ENCODE measurements at places on chromosomes 12 and 14.
A peak's percentile ranks its signal among the peaks of the same experiment; 100 is the strongest.

DNA sequence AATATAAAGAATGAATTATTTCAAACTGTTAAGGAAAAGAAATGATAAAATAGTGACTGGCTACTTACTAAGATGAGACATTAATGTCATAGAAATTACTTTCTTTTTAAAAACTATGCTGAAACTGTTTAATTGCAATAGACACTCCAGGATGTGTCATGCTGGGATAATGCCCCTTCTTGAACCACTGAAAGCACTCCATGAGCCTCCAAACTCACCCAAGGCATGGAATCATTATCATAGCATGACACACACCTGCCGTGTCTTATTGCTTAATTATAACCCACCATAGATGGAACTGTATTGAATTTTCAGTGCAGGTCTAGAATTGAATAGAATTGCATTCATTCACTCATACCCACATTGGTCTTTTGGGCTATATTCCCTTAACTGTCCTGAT is 4.3 kb downstream of the MBIP start:
- DNase-seq: peak; percentile 96

DNA sequence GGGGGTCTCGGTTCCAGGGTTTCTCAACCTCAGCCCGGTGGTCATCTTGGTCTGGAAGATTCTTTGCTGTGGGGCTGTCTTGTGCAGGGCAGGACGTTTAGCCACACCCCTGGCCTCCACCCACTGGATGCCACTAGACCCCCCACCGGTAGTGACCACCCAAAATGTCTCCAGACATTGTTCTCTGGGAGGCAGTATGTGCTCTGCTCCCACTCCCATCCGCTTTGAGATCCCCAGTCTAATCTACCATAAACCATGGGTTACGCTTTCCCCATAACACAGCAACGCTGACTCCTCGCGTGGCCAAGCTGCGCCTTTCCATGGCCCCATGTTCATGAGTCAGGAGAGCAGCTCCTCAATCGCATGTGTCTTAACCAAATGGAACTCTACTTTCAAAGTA is 155.8 kb downstream of the RIMBP2 start:
- no peak for DNase-seq

DNA sequence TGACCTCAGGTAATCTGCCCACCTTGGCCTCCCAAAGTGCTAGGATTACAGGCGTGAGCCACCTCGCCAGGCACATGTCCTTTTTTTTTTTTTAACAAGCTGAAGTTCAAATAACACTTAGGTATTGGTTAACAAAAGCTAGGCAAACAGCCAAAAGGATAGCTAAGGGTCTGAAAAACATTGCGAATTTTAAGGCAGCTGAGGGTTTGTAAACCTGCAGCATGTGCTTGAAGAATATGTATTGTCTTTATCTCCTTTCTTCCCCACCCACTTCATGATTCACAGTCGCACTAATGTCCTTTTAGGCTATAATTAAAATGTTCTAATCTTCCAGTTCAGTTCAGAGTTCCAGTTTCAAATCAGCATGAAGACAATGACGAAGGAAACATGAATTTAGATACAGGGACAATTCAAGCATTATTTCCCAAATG is 30.1 kb upstream of the CERS5 start:
- DNase-seq: peak; percentile 56

DNA sequence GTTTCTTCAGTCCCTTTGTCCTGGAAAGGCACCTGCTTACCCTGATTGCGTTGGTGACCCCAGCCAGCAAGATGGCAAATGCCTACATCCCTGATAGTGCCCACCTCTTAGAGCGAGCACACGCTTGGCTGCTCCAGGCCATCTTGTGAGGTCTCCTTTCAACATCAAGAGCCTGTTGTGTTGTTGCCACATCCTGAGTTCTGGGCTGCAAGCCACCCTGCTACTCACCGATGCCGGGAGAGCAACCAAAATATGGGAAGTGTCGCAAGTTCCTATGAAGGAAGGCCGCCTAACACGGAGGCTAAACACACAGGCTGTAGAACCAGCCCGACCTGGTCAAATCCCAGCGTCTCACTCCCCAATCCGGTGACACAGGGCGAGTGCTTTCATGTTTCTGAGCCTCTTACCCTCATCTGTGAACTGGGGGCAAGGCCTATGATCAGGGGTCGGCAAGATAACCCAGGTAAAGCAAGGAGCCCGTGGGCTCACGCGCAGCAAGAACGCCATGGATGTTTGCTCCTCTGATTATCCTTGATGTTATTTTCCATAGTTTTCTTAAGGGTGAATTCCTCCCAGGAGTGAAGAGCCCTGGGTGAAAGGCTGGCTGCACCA is 98.4 kb downstream of the LGMN start:
- DNase-seq: no peak

DNA sequence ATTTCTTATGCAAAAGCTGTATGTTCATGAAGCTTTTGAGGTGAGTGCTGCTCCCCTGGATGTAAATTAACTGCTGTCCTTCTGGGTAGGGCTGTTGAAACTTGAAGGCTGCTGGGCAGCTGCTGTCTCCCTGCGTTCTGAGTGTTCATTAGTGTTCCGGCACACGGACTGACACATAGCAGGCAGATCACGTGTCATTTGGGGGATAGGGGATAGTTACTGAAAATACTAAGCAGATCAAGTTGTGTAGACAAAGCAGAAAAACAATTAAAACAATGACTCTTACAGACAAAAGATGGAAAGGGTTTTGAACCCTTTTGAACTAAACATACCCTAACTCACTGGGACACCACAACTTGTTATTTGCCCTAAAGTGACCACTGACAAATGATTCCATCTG is 82.5 kb downstream of the PRICKLE1 start:
- peak; percentile 74 for DNase-seq

DNA sequence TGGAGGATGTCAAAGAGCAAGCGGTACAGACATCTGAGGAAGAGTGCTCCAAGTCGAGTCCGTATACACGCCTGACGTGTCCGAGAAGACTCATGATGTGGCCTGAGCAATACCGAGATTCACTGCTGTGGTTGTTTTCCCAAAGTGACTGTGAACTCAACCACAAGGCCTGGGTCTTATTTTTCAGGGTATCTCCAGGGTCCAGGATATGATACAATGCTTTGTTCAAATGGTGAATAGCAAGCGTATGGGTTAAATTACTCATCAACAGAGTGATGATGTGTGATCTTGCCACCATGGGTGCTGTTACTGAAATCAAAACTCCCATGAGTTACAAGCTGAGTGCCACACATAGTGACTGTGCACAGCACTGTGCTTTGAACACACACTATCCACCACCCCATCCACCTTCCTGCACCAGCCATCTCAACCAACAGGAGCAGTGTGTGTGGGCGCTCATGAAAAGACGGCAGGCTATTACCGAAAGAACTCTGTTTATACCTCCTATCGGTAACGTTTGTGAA is 109.6 kb downstream of the BCAT1 start:
- DNase-seq: no peak

DNA sequence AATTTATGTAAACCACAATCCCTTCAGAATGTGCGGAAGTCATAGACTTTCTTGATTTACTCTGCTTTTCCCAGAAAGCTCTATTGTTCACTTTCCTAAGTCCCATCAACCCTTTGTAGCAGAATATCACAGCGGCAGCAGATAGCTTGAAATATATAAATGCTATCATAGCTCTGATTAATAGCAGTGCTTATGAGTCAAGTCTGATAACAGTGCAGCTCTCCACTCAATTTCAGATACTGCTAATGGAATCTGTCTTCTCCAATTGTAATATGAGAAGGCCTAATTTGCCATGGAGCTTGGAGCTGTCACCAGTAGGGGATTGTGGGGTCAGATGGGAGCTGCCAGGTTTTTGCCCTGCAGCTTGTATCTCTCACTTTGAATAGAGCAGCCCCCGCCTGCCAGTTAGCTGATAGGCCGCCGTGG is 10.9 kb downstream of the TMEM260 start:
- DNase-seq: peak; percentile 95

GRCh38 chr14:98954349-98955000 is 317.5 kb downstream of the BCL11B start:
- no peak for DNase-seq

DNA sequence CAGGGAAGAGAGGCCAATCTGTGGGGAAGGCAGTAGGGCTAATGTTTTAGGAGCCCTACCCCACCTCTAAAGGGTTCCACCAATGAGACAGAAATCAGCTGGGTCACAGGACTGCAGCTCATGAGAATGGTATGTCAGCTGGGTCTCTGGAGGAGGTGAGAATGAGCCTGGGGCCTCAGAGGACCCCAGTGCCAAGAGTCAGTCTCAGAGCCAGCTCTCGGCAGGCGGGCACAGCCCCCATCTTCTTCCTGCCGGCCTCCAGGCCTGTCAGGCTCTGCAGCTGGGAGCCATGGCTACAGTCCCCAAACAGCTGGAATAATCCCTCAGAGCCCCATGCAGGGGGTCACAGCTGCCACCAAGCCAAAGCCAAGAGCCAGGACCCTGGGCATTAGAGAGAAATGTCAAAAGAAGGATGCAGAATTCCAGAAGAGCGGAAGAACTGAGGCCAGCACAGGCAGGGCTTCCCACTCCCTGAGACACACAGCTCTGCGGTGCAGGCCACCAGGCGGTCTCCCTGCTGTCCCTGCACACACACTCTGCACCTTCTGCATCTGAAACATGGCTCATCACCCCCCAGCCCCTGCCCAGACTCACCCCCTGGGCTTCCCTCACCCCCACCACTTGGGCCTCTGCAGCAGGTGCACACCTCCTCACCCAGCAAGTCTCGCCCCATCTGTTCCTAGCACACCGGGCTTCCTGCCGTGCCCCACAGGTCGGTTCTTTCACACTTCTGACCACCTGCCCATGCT is 26.0 kb downstream of the ITPK1 start:
- DNase-seq: peak; percentile 79

Measured in NCI-H69 (cell line).